HS-27A (cell line): ENCODE measurements at places on chromosomes 13 and 19.

GRCh38 chr19:54458648-54459281, 4.8 kb downstream of the LENG9 start:
- no peak for DNase-seq

DNA sequence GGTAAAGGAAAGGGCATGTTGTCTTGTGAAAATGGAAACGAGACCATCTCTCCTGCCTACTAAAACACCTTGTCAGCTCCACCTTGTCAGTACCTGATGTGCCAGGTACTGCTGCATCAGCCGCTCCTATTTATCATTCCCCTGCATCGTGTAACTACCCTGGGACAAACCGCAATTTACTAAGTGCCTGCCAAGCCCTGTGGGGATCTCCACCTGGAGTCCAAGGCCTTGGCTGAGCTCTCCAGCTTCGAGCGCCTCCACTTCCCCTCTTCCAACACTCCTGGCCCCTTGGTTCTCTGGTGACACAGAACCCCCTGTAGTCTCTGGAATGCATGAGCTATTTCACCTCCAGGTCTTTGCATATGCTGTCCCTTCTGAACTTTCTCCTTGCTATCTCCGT, 25.9 kb upstream of the CCNP start:
- DNase-seq = no peak

DNA sequence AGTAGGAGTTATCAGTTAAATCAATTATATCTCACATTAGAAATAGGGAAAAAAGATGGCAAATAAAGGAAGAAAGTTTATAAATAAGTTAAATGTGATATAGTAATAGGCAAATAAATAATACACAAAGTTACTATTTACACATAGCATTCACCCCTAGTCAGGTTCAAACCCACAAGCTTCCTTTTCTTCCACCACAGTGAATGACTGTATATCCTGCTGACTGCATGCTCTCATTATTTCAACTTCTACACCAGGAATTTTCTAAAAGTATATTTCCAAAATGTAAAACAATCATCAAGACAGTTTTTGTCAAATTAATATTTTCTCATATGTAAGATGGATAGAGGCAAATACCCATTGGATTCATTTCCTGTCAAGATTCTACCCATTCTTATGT, 548.6 kb upstream of the SLITRK5 start:
- no peak for DNase-seq

- no peak for DNase-seq
Observed at GRCh38 chr13:64819081-64819480, 2411.1 kb downstream of the PCDH9 start.

- no peak for DNase-seq
Observed at GRCh38 chr13:21219036-21219381, 42.6 kb downstream of the MRPL57 start.

GRCh38 chr13:112131081-112131712, 64.2 kb downstream of the SOX1 start:
- DNase-seq = no peak

- no peak for DNase-seq
Observed at GRCh38 chr13:26463296-26463695, 94.2 kb upstream of the WASF3 start.

DNA sequence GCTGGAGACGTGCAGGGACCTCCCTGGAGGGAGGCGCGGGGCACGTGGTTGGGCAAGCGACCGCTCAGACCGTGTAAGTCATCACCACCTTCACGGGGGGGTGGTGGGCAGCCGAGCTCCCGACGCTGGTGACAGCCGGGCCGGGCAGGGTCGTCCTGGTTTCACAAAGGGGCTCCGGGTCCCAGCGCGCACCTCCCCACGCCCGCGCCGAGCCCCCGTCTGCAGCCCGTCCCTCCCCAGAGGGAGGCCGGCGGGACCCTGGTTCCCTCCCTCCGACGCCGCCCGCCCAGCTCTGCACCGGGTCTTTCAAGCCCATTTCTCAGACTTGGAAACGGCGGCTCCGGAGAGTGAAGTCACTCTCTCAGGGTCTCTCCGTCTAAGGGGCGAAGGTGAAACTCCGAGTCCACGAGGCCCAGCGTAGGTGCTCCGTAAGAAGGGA, 729 bp upstream of the ARID3A start:
- DNase-seq = no peak
